Iris pigment epithelial cell (primary cell): ENCODE measurements at places on chromosomes 11 and 22.

- no peak for DNase-seq
Observed at GRCh38 chr11:115390441-115390840, 113.8 kb downstream of the CADM1 start.

GRCh38 chr11:86577644-86578636, 94.5 kb downstream of the ME3 start:
- DNase-seq, result peak; percentile 90

DNA sequence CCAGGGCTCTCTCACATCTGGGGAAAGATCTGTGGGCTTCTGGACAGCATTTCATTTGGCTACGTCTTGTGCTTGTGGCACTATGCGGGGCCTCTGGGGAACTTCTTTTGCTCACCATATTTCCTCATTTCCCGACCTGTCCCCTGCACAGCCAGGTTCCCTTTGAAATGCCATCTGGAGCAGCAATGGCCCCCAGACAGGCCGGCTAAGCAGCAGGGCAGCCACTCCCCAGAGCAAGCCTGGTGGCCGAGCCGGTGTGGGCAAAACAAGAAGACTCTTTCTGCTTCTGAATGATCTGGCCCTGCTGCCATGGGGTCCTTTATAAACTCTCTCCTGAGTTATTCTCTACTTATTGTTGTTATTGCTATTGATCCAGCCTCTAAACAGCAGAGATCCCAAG, 190.7 kb upstream of the NECTIN1 start:
- DNase-seq, result no peak

- DNase-seq, result no peak
Observed at GRCh38 chr22:37940698-37941376, 12.6 kb downstream of the C22orf23 start.

DNA sequence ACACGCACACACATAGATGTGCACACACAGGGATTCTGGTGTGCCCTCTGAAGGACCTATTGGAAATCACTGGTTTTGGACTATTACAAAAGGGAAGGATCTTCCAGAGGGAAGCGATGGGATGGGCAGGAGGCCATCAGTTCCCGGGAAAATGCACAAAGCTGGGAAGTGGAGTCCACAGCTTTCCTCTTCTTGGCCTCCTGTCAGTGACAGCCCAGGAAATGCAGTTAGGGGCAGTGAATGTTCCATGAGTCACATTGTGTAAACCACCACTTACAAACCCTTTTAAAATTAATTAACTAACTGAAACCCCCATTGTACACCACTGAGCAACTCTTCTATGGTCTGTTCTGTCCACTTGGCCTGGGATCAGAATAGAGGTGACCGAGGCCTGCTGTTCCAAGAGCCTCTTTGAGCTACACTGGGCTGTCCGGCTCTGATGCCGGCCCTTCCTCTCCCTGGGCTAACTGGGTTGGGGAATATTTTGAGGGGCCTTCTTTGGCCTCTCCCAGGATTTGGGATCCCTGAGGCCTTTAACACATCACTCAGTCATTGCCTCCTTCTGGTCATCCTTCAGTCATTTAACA, 137.7 kb downstream of the FEZ1 start:
- peak; percentile 23 for DNase-seq

DNA sequence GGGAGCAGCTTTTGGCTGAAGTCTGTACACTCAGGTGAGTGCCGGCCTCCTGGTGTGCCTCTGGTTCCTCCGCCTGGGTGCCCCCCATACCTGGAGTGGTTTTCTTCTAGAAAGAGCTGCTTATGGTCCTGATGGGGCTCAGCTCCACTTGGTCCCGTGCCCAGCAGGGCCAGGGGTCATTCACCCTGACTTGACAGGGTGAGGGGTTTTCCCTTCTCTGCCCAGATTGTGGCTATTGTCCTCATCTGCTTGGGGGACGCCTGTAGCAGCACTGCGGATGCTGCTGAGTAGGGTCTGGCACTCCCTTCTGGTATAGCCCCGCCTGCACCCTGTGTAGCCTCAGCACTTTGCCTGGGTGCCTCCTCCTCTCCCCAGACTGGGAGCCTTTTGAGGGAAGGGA, 8.2 kb downstream of the OMP start:
- no peak for DNase-seq

GRCh38 chr11:44110231-44110679, 14.8 kb downstream of the EXT2 start:
- DNase-seq, result peak; percentile 56

DNA sequence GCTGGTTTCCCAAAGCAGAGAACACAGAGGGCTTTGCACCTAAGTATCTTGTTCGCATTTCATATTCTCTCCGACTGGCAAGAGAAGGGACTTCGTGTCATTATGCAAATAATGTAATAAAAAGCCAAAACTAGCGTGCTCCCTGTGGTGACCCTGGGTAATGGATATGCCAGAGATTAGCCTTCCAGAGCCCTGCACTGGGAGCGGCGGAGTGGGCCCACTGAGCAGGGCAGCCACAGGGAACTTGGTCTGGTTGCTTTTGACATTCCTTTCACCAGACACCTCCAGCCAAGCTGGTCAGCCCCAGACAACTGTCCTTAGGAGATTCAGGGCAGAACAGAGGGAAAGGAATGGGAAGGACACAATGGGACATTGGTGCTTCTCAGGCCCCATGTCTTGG, 56.1 kb downstream of the FLI1 start:
- no peak for DNase-seq

DNA sequence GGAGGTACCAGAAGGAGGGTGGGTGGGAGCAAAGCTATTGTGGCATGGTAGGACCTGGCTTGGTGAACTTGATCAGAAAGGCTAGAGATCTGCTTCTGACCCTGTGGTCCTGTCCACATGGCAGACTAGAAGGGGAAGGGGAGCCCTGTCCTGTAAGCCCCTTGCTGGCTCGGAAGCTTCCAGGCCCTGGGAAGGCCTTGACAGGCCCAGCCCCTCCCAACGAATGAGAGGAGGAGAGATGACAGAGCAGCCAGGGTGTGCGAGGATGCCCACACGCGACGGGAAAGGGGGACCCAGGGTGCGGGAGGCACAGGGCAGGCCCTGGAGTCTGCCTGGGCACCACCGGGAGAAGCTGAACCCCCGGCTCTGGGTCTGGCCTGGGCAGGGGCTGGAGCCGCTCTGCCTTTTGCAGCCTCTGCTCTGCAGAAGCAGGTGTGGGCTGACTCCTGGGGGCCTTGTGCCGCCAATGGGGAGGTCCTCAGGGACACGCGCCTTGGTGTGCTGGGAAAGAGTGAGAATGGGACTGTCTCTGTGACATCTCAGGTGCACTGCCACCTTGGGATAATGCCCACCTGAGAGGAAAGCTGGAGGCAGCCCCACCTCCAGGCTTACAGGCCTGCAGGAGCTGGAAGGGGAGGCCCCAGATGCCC, 1447.5 kb downstream of the BRD1 start:
- no peak for DNase-seq

GRCh38 chr11:33207408-33207985, 46.2 kb upstream of the CSTF3 start:
- no peak for DNase-seq

GRCh38 chr11:96303980-96304379, 39.0 kb downstream of the MAML2 start:
- no peak for DNase-seq

- no peak for DNase-seq
Observed at GRCh38 chr11:68302256-68302655, 10.1 kb upstream of the LRP5 start.

GRCh38 chr22:50676180-50676636, 3.6 kb downstream of the SHANK3 start:
- DNase-seq, result no peak

DNA sequence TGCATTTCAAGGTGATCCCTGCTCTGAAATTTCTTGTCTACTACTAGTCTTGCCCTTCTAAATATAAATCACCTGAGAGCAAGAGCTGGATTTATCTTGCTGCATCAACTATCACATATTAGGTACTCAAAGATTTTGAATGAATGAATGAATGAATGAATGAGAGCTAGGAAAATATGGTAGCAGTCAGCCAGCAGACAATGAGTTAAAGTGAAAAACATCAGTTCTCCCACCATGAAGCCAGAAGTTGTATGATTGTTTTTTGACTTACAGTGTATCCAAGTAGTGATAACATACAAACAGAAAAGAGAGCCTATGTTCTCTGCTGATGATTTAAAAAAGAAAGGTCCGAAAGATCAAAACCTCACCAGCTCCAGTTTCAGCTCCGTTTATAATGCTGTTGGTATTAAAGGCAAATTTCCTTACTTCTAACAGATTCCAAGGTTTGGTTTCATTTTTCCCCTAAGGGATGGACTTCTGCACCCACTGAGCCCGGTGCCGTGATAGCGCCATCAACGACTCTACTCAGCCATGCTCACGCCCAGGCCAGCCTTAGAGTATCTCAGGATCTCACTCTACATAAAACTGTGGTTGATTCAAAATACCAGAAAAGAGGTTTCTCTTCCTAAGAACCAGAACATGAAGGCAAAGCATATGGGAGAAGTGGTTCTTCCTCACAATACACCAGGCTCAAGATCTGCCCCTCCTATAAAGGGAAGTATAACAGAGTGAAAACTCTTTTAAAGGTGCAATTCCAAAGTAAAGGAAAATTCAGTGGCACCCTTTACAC, 92.0 kb downstream of the SGSM3 start:
- no peak for DNase-seq

GRCh38 chr22:49725516-49725915, 102.2 kb downstream of the BRD1 start:
- no peak for DNase-seq

DNA sequence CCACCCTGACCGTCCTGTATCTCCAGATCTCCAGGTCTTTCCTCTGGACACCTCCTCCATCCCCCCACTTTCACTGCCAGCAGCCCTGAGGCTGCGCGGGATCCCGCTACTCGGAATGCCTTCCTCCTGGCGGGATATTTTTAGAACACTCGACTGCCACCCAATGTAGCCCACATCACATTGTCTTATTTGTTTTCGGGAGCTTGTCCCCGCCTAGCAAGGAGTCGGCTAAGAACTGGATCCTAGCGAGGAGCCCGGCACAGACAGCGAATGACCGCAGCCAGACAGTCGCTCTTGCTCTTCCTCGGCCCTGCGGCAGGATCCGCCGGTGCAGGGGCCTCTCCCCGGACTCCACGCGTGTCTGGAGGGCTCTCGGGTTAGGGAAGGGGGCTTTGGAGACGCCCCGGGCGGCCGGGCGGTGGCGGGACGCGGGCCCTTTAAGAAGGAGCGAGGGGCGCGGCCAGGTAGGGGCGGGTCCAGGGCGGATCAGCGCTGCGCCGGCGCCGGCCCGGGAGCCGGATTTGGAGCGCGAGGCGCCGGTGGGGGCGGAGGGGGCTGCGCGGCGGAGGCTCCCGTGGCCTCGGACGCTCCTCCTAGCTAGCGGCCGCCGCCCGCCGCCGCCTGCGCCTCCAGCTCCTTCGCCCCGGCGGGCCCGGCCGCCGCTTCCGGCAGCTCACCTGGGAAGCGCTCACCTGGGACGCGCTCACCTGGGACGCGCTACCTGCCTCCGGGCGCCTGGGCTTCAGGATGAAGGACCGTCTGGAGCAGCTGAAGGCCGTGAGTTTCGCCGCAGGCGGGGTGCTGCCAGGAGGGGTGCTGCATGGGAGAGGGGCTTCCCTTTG, at the start of gene STX3:
Gene STX3 (plus strand): TSS at position 518 of the 842 bp plus-strand sequence. CDS start 230 bp downstream, at position 748.
- peak; percentile 56 for DNase-seq

DNA sequence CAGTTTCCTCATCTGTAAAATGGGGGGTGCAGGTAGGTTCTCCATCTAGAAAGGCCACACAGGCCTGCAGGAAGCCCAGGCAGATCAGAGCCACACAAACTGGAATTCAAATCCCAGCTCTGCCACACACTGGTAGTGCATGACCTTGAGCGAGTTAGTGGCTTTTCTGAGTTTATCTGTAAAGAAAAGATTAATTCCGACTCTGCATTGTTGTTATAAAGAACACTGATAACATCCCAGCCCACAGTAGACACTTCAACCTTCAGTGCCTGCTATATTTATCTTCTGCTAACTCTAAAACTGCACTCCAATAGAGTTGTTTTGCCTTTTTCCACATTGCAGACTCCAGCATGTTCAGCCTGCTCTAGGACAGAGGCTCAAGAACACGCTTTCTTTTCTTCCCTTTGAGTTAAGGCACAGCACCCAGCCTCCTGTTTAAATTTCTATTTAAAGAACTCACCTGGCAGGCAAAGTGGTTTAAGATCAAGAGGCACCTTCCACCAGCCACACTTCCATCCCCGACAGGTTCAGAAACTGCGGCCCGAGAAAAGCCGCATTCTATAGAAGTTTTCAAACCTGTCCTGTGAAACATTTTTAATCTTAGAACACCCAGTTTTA, 133.9 kb downstream of the PLEKHA7 start:
- DNase-seq, result no peak

DNA sequence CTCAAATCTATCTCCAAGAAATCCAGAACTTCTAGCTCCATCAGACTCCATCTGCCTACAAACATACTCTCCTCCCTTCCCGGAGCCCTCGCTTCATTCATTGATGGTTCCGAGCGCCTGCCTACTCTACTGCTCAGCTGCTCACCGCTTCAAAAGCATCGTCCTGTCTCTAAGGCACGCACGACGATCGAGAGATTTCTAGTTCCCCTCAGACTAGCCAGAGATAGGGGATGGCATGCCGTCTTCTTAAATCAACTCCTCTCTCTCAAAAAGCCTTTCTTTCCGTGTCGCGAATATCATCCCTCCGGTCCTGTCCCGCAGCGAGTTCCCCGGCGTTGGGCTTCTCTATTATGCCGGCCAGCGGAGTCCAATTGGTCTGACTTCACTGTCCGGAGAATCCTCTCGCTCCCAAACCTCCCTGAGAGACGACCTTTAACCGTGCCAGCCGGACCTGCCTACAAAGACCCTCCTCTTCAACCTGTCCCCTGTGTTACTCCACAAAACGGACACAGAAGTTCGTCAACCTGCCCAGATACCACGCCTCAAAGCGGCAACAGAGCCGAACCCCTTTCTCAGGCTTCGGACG, 592 bp downstream of the EEF1G start:
- DNase-seq, result no peak

DNA sequence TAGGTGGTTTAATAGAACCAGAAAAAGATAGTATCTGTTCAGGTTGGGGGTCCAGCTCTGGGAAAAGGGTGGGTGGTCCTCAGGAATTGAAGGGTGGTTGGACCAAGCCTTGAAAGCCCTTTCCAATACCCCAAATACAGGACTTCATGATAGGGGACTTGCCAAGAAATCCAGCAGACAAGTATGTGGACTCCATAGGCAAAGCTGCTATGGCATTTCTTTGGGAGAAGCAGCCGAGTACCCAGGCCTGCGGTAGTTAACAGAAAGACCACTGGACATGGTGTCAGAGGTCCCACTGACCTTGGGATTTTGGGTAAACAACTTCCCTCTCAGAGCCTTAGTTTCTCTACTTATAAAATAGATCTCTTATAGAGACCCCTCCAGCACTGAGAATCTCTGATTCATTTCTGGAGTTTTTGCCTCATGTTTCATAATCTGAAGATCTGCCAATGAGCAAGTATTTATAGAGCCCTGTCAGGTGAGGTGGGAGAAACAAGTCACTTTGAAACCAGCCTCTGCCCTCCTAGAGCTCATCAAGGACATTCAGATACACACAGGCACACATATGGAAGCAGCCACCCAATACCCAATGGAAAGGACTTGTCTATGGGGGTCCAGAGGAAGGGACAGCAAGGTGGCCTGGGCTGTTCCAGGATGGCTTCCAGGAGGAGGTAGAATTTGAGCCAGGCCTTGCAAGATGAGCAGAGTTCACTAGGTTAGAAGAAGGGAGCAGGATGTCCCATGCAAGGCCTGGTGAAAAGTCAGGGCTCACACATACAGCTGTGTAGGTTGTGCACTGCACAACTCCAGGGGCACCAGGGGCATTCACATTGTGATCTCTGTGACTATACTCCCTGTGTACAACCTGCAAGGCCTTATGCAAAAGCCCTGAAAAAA, 31.0 kb upstream of the ACCSL start:
- no peak for DNase-seq

GRCh38 chr11:15764948-15765347, 591.4 kb downstream of the SOX6 start:
- no peak for DNase-seq
